ENCODE measurements at places on chromosomes 7 and 10.

DNA sequence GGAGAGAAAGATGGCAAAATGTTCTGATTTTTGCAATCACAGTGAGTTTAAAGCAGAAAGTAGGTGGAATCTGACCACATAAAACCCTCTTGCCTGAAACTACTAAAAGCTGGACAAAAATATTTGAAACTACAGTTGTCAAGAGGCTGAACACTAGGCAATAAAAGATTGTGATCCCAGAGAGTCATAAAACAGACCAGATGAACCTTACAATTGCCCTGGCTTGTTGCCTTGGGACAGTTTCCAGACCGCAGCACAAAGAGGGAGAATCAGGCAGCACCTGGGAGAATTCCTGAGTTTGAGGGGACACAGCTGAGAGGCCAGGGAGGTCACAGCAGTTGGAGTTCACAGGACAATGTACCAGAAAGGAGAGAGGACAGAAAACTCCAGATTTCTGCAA is 107.3 kb upstream of the NANOS1 start:
- DNase-seq = no peak

- no peak for DNase-seq
Observed at GRCh38 chr10:131858118-131858515, 42.7 kb upstream of the PPP2R2D start.

DNA sequence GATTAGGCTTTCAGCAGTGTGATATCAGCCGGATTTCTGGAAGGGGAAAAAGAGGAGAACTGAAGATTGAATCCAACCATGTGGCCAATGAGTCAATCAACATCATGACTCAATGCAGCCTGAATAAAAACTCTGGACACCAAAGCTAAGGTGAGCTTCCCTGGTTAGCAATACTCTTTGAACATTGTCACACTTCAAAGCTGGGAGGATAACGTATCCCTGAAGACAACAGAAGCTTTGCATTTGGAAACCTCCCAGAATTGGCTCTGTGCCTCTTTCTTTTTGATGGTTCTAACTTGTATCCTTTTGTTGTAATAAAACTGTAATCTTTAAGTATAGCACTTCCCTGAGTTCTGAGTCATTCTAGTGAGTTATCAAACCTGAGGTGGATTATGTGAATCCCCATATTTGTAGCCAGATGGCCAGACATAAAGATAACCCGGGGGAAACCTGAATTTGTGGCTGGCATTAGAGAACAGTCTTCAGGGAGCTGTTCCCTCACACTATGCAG is 284.4 kb downstream of the IPMK start:
- DNase-seq = no peak

DNA sequence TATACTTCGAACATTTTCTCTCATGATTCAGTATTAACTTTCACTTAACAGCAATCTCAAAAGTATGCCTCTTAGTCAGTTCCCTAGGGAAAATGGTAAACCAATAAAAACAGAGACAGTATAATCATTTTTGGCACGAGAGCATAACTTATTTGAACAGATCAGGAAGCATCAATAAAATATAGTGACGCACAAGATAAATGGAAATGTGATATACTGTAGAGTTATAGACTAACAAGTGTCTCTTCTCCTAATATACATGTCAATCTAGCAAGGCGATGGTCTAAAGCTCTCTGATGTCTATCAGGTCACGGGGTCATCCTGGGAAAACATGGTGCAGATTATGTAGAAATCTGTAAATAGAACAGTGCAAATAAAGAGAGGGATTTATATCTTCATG is 131.6 kb downstream of the HGF start:
- no peak for DNase-seq

DNA sequence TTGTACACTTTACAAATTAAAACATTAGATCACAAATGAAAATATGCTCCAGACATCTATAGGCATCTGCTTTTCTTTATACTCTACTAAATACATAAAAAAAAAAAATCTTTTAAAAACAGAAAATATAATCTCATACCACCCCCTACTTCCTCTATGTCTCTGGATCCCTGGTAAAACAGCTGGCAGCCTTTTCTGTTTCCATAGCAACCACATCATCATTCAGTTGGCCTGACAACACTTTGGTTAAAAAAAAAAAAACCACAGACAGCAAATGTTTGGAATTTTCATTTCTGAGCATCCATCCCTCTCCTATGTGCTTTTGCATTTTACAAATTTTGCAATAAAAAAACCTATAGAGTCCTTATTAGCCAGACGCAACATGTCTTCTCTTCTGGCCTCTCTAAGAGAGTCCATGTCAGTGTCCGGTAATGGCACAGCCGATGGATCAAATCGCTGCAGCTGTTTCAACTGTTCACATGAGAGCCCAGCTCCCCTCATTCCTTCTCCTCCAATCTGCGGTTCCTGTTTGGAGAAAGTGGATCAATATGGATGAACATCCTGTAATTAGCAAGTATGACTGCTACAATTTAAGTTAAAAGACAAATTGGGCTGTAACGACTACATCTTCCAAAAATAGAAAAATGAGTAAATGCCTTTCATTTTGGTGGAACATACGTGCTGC is 105.6 kb downstream of the NSUN6 start:
- peak; percentile 7 for DNase-seq

DNA sequence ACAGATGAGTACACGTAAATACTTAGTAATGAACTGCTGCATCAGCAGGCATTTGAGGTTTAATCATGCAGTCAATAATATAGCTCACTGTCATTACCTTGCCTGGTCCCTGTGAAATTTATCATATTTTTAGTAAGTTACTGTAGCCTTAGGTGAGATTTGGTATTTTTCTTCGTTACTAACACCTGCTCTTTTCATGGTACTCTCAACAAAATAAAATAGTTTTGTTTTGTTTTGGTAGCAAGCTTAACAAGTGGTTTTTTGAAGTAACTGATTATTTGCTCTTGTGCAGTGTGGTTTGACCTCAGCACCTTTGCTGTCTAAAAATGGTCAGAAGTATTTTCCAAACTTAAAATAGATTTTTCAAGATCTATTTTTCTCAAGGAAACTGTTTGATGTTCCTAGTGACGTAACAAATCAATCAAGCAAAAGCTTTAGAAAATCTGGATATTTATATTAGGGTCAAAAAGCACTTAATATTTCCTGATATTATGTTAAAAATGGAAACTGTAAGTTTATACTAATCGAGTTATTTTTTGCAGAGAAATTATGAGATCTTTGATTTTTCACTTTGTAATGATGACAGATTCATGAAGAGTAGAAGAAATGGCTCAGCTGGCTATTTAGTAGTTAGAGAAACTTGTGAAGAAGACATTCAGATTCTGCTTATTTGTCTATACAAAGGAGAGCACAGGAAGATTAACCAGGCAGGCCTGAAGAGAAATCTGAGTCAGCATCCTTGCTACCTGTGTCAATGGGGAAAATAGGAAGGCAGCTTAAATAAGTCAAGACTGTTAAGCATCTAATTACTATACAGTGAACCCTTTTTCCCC is 21.0 kb upstream of the RPA3 start:
- no peak for DNase-seq

DNA sequence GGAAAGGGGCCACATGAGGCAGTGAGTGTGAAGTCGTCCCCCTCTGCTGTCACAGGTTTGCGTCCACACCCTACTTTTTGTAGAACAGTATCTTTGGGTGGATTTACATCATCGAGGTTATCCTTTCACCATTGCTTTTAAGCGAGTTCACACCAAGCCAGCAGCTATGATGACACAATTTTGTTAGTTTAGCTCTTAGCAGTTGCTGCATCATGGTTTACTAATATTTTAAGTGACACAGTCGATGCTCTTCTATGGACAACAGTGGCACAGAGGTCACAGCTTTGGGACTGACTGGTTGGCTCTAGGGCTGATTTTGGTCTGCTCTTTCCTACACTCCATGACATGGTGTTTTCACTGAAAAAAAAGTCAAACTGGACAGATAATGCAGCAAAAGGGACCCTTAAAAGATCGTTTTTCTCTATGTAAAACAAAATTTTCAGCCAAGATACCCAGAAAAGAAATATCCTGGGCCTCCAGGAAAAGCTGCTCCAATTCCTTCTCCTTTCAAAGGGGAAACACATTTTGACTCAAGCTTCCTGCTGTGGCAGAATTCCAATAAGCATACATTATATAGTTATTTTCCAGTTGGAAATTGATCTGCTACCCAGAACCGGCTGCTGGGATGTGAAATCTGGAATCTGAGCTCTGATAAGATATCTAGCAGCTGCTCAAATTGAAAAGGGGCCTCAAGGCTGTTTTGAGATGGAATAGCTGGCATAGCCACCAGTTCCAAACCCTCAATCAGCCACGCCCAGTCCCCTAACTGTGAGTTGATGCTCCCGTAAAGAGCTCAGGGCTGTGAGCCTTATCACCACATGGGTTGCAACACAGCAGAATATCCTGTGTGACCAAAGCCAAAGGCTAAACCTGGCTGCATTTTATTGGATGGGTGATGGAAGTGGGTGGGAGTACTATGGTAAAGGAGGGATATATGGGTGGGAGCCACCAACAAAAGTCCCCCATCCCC is 114.2 kb downstream of the SMURF1 start:
- DNase-seq = no peak

DNA sequence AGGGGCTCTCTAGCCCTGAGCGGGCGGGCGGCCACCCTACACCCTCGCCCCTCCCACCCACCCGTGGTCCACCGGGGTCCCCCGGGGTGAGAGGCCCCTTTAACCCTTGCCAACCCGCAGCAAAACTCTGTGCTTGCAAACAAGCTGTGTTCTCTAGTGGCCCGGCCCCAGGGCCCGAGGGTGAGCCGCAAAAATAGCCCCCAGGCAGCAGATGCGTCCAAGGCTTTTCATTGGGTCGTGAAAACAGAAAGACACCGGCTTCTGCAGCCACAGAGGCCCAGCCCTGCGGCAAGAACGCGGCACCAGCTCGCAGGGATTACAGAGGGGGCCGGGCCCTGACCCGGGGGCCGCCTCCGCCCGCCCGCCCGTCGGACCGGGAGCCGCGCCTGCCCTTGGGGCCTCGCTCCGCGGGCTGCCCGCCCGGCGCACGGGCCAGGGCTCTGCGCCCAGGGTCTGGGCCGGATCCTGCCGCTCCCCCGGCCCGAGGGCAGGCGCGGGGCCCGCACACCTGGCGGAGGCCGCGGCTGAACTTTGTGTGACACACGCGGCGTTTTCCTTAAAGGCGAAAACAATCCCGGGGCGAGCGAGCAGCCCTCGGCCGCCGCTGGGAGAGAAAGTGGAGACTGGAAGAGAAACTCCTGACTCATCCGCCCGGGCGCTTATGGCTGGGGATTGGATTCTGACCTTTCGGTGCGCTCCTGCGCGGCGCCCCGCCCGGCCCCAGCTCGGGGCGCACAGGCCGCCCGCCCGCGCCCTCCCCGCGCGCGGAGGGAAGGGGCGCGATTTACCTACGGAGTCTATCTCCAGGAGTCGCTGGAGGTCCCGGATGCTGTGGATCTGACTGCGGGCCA is 2.8 kb downstream of the PDGFA start:
- DNase-seq = no peak

- no peak for DNase-seq
Observed at GRCh38 chr7:156347132-156347531, 293.4 kb upstream of the RNF32 start.

DNA sequence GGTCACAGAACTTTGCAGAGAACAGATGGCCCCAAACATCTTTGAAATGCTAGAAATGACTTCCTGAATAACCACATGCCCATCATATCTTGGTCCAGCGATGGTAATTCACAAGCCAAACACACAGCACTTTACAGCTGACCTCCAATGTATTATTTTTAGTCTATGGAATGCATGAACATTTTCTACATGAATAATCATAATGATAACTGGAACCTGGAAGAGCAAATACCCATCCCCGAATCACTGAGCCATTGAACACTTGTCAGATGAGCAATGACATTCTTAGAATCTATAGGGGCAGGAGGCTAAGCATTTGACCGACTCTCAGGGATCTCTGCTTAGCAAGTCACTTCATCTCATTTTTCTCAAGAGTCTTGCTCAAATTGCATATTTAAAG is 167.3 kb downstream of the CREB5 start:
- no peak for DNase-seq

- DNase-seq = no peak
Observed at GRCh38 chr7:34128762-34129161, 223.4 kb downstream of the BMPER start.

DNA sequence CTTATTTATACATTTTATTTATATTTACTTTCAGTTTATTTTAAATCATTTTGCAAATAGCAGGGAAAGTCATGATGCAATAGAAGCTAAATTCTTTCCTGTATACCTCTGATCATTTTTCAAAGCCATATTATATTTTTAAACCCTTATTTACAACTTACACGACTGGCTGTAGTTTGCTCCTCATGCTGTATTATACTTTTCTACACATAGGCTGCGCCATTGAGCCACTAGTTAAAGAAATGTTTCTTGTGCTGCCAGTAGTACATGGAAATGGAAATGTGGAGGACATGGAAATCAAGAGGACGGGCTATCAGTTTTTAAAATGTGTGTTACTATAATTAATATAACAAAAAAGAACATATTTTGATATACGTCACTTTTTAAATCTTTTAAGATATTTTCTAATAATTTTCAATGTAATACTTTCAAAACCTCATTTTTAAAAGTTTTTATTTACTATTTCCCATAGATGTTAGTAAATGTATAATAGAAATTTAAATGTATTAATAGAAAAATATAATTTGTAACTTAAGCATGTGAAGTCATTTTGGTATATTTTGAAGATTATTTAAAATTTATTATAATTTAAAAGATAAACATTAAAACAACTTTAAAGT is 118.5 kb downstream of the VTI1A start:
- peak; percentile 43 for DNase-seq

- peak; percentile 74 for DNase-seq
Observed at GRCh38 chr10:110547139-110547761, 20.2 kb upstream of the SMC3 start.

DNA sequence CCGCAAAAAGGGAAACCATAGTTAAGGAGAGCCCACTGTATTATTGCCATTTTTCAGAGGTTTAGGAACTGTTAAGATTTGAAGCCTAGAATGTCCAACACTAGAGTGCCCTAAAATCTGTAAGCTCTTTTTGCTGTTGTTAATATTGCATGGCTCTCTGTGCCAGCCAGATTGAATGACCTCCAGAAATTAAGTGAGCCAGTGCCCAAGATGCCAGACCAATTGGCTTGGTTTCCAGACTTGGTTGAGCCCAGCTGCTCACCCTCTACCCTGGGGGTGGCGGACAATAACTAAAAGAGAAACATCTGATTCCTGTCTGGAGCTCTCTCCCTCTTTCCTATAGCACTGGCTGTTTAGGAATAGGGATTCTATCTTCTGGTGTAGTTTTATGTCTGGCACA is 340.1 kb downstream of the PHF14 start:
- no peak for DNase-seq

- DNase-seq = no peak
Observed at GRCh38 chr10:12322583-12323131, 26.7 kb upstream of the CAMK1D start.

GRCh38 chr10:21194510-21194993 is 297.4 kb upstream of the NEBL start:
- no peak for DNase-seq

- no peak for DNase-seq
Observed at GRCh38 chr10:104766341-104766740, 125.3 kb downstream of the SORCS3 start.
